Erythroblast (primary cell): ENCODE measurements at places on chromosomes 5 and 9.

GRCh38 chr9:98806394-98807035, 955 bp upstream of the GALNT12 start:
- no peak for DNase-seq

DNA sequence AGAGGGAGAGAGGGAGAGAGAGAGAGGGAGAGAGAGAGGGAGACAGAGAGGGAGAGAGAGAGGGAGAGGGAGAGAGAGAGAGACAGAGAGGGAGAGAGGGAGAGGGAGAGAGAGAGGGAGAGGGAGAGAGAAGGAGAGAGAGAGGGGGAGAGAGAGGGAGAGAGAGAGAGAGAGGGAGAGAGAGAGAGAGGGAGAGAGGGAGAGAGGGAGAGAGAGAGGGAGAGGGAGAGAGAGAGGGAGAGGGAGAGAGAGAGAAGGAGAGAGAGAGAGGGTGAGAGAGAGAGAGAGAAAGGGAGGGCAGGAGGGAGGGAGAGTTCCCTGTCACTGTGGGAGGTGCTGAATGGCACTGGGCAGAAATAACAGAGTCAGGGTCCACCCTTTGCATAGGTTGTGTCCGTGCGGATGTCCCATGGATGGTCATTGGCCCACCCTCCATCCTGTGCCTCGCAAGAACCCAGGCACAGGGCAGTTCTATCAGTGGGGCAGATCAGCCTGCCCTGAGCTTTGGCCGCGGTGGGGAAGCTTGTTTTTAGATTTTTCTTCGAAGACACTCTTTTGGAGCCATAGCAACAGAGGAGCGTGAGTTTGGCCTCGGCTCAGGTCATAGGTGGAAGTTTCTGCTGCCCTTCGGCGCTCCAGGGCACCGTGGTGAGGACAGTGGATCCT, 30.1 kb downstream of the ADAMTSL2 start:
- no peak for DNase-seq

GRCh38 chr9:136361047-136361753, 2.3 kb downstream of the DNLZ start:
- no peak for DNase-seq

DNA sequence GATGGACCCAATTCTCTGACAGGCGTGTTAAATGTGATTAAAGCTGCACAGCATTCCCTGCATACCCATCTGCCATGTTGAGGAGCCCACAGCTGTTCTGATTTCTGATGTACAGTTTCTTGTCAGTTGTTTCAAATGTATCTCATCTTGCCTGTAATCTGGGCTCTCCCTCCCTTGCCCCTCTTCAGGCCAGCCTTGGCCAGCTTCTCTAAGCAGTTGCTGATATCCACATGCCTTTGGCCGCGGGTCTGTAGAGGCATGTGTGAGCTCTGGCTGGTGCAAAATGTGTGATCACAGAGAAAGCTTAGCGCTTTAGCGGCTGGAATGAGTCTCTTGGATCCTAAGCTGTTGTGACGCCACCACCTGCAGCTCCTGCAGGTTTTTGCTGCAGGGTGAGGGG, 332.0 kb downstream of the MLLT3 start:
- no peak for DNase-seq

GRCh38 chr5:141845371-141845851, 32.8 kb downstream of the PCDH1 start:
- DNase-seq, result no peak

DNA sequence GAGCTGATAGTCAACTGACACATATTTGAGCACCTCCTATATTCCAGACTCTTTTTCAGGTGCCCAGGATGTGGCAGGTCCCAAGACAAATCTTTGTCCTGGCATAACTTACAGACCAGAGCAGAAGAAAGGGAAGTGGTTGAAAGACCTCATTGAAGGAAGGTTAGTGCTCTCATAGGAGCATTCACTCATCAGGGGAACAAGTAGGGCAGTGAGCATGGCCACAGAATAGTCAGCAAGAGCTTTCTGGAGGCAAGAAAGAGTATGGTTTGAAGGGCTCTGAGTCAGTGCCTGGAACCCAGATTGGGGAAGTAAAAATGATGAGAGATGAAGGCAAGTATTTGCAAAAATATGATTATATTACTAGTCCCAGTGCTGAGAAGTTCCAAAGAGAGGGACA, 25.0 kb upstream of the ERMP1 start:
- no peak for DNase-seq

GRCh38 chr5:37495668-37496347, 116.7 kb downstream of the WDR70 start:
- DNase-seq, result no peak

GRCh38 chr9:93189369-93190132, 5.6 kb downstream of the WNK2 start:
- no peak for DNase-seq

DNA sequence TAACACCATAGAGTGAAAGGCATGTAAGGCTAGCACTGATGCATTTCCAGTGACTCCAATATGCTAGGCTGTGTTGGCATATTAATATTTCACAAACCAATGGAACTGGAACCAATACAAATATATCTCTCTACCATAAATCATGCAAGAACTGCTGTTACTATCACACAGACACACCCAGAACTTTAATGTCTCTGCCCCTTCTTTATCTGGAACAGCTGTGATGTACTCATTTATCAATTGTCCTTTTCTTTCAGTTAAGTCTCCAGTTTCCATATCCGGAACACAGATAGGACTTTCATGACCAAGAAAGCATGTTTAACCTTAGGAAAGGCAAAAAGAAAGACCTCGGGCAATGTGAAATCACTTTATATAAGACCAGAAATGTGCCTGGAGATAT, 70.3 kb downstream of the SPTLC1 start:
- peak; percentile 94 for DNase-seq

DNA sequence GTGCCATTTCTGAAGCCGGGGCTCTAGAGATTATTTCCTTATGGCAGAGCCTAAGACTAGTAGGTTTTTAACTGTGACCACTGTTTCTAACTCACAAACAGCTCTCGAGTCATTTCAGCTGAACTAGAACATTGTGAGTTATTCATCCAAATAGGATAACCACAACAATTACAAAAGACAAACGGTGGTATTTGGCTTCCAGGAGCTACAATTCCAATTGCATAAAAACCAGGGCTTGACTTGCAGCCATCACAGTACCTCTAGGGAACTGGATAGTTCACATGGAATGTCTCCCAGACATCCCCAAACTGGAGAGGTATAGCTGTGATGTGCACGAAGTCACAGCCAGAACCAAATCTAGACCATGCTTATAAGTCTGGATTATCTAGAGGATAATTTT, 224.8 kb downstream of the FAM114A2 start:
- no peak for DNase-seq

DNA sequence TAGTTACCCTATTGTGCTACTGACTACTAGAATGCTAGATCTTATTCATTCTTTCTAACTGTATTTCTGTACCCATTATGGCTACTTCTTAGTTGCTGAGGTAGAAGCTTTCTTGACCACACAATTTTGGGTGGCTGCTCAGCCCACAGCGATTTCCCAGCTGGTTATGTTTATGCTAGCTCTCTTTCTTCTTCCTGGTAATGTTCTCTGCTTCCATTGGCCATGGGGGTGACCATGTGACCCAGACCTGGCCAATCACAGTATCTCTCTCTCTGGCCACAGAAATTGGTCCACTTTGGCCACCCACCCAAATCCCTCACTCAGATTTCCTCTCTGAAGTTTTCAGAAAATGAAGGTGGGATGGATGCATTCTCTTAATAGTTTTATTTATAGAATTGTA, 427.9 kb upstream of the CLINT1 start:
- no peak for DNase-seq

GRCh38 chr5:33230467-33231078, 210.2 kb upstream of the TARS1 start:
- no peak for DNase-seq

GRCh38 chr9:135108831-135109510, 21.5 kb downstream of the OLFM1 start:
- no peak for DNase-seq

GRCh38 chr5:123035360-123035917, 1.1 kb downstream of the PPIC start:
- peak; percentile 43 for DNase-seq

DNA sequence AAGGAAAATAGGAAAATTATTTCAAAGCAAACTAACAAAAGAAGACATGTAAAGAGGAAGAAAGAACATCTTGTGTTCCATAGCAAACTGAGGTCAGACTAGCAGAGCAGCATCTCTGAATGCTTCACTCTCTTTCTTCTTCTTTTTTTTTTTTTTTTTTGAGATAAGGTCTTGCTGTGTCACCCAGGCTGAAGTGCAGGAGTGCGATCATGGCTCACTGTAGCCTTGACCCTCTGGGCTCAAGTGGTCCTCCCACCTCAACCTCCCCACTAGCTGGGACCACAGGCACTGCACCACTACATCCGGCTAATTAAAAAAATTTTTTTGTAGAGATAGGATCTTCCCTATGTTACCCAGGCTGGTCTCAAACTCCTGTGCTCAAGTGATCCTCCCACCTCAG, 36.6 kb downstream of the MELK start:
- DNase-seq, result peak; percentile 44

- DNase-seq, result peak; percentile 32
These were observed at the start of gene ARL14EPL for GRCh38 chr5:116032094-116032517. ARL14EPL (plus strand) TSS chr5:116032472; CDS start chr5:116051466, 18,994 bp downstream.

DNA sequence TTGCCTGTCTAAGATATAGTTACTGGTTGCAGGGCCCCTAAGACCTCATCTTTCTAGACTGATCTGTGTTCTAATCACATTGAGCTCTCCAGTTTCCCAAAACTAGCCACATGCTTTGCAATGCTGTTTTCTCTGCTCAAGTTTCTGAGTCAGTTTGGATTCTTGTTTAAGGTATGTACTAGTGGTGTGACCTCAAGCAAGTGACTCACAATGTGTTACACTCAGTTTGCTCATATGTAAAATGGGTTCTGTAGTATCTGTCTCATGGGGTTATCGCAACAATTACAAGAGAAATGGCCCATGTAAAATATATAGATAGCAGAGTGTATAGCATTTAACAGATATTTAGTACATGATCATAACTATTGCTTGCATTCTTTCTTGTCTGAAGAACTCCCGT, 153.1 kb upstream of the ELL2 start:
- no peak for DNase-seq

DNA sequence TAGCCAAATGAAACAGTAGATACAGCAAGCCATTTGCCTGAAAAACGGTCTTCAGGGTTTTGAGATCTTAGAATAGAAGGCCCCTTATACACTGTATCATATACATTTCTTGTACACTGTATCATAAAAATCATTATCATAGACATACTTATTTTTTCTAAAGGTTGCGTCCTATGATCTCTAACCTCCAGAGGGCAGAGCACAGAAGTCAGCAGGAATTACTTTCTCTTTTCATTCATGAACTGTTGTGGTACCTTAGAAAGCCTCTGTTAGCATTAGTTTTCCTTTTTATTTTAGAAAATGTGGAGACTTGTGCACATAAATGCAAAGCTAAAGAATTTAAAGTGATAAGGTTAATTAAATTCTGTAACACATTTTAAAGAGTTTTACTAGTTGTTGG, 115.4 kb downstream of the OXCT1 start:
- DNase-seq, result peak; percentile 30

- no peak for DNase-seq
These were observed 606.8 kb downstream of the RAB3C start for GRCh38 chr5:59189472-59190244.

DNA sequence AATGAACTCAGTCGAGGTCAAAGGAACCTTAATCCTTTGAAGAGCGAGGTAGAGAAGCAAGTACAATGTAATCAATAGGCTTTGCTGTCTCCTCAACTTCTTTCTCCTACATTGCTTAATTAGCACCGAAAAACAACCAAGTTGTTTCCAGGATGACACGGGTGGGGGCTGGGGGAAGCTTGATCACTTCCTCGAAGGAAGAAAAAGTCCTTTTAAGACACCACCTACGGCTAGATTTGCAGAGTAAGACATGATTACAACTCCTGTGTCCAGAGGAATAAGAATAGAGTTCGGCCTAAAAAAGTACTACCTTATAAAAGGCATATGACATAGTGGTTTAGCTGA, 811 bp upstream of the ARRDC3 start:
- DNase-seq, result peak; percentile 67

DNA sequence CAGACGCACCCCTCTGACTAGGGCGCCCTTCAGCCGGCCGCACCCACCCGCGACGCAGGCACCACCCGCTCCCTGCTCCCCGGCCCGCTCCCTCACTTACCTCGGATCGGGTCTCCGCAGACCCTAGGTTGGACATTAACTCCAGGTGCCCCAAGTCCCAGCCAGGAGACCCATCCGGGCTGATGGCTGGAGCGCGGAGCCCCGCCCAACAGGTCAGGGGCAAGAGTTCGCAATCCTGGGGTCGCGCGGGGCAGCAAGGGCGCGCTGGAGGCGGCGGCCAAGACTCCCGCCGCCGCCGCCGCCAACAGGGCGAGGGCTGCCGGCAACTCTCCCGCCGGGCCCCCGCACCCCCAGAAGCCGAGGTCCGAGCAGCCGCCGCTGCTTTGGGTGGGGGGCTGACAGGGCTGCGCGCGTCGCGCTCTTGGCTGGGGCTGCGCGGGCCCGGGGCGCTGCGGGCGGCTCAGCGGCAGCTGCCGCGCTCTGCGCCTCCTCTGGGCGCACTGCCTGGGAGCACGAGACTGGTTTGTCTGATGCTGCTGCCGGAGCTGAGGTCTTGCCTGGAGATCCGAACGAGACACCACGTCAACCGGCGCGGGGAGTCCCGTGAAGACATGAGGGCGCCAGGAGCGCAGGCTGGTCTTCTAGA, at the start of gene GDNF:
GDNF (minus strand) TSS at position 635 of the 646 bp plus-strand sequence. CDS start 5,245 bp downstream, outside the sequence.
- peak; percentile 4 for DNase-seq

DNA sequence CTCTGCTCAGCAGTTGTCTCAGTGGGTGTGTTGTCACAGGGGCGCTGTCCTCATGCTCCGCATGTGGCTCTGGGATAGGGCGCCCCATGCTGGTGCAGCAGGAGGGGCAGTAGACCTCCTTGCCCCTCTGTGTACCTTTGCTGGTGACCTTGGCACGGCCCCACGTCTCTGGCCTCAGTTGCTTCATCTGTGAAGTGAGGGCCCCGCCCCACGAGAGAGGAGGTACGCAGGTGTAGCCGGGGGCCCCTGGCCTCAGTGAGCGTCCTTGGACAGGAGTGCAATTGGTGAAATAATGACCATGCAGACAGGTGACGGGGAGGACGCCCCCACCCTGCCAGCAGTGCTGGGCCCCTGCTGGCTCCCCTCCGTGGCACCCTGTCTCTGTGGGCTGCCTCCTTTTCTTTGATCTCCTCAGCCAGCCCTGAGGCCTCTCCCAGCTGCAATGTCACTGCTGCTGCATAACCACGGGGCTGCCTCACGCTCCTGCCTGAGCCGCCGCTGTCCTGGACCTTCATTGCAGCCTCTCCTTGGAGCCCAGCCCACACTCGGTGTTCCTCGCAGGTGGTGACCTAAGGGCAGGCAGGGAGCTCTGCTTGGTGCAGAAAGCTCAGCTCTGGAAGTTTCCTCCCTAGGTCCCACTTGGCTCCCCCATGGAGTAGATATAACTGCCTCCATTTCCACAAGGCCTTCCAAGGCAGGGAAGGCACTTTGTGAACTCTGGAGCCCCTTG, 57.3 kb downstream of the PHF2 start:
- DNase-seq, result no peak

GRCh38 chr5:163894645-163895044, 389.2 kb downstream of the MAT2B start:
- no peak for DNase-seq

DNA sequence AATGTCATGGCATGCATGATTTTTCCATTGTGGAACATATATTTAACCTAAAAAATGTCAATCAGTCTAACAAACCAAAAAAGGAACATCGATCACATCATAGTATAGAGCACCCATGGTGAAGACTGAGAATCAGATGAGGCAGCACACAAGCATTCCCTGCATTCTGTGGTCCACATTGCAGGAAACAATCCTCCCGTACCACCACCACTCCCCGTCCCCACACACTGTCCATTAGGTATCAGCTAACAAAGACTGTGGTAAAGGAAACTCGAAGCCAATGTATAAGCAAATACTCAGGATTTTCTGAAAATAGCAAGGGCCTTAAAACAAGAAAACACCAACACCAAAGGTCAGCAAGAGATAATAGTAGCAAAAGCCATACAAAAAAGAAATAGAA, 1104.4 kb upstream of the SEMA6A start:
- DNase-seq, result no peak
